ENCODE measurements at places on chromosomes 16 and 17. TPM values are rescaled to one million over a fixed set of nuclear protein-coding genes. Genes with fewer than 3 reads are reported as not detected.

DNA sequence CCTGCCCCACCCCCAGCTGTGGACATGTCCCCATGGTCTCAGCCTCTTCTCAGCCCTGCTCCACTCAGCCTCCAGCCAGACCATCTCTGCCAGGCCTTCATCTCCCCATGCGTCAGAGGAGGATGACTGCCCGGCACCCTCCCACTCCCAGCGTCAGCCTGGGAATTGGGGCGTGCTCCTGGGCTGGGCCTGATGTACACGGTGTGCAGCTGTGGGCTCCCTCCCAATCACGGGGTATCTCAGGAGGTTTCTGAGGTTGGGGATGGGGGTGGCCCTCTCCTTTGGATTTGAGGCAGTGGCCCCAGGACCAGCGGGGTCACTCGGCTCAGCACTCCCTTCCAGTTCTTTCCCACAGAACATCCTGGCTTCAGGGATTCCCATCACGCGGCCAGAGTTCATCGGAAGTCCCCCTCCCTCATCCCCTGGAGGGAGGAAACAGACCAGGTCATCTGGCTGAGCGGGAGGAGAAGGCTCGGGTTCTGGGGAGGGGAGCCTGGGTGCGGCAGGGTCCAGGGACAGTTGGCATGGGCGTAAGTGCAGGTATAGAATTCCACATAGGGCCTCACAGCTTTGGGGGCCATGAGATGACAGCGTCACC lies 36.9 kb downstream of the SOCS3 start:
- no peak for DNase-seq

TBC1D3C gene
- not detected for total RNA-seq

DNA sequence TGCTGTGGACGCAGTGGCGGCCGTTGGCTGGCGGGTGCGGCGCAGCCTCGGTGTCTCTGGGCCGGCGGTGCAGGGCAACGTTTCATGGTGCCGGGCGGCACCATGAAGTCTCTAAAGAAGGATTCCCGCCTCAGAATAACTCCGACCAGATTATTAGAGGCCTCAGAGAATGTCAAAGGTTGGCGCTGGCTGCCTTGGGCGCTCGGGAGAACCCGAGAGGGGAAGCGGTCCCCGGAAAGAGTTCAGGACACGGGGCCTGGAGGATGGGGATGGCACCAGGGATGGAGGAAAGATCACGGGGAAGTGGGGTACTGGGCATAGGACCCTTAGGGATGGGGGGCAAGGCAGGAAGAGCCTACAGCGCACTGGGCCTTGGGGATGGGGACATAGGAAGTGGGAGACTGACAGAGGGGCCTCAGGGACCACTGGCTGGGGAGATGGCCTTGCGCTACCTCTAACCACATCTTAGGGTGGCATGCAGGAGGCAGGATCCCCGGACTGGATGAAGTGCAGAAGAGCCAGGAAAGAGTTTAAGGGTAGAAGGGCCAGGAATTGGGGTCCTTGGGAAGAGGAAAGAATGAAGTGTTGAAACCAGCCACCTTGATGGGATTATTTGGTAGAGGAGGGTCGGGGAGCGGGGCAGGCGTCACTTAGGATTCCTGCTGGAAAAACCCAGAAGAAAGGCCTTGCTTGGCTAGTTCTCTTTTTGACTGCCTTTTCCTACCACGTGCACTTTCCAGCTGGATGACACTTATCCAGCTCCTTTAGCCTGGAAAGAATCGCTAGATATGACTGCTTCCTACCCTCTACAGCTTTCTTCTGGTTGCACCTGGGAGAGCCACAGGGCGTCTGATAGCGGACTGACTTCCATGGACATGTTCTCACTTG lies 578 bp downstream of the MYCBPAP start:
- peak; percentile 24 for DNase-seq

GRCh38 chr16:86198206-86199118 lies 299.5 kb downstream of the IRF8 start:
- DNase-seq, result no peak

DNA sequence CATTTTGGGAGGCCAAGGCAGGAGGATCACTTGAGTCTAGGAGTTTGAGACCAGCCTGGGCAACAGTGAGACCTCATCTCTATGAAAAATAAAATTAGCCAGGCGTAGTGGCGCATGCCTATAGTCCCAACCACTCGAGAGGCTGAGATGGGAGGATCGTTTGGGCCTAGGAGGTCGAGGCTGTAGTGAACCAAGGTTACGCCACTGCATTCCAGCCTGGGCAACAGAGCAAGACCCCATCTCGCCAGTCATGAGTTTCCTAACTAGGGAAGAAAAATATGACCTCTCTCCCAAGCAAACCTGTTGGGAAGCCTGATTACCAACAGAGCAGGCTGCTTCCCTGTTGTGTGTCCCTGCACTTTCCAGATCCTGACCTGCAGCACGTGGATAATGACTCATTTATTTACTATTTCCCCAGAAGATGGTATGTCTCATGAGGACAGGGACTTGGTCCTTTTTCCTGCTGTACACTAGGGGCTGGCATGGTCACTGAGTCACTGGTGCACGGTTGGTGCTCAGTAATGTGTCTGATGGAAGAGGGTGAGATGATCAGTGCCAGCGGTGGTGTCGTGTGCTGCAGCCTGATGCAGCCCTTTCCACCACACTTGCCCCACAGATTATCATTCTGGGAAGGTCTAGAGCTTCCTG lies 30.8 kb downstream of the NMT1 start:
- no peak for DNase-seq

DNA sequence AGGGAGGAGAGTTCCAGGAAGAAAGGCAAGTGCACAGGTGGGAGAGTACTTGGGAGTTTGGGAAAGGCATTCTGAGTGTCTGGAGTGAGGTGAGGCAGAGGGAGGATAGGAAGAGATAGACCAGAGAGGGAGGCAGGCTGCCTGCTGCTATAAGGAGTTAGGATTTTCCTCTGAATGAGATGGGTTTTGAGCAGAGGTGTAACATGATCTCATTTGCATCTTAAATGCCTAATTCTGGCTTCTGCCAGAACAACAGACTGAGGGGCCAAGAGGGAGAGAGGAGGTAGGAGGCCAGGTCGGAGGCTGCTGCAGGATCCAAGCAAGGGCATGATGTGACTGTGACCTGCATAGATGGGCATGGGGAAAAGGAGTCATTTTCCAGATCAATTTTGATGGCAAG lies 31.5 kb upstream of the IRX6 start:
- DNase-seq, result no peak

TMEM235 gene
- total RNA-seq, result not detected

NLRC5 gene
- 13.0 TPM for total RNA-seq

GRCh38 chr16:8075271-8075670 lies 515.0 kb downstream of the TMEM114 start:
- no peak for DNase-seq

DNA sequence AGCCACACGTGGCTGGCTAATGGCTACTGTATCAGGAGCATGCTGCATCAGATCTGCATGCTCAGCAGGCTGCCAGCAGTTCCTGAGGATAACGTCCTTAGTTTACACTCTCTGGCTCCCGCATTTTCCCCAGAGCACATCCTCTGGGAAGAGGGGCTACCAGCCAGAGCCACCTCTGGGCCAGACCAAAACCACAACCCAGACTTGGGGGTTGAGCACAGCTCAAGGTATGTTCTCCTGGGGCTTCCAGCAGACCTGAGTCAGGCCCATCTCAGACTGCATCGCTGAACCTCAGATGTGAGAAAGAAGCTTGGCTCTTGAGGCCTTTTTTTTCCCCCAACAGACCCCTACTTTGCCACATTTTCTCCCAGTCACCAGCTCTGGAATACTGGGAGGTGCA lies 23.7 kb upstream of the WSCD1 start:
- no peak for DNase-seq

DNA sequence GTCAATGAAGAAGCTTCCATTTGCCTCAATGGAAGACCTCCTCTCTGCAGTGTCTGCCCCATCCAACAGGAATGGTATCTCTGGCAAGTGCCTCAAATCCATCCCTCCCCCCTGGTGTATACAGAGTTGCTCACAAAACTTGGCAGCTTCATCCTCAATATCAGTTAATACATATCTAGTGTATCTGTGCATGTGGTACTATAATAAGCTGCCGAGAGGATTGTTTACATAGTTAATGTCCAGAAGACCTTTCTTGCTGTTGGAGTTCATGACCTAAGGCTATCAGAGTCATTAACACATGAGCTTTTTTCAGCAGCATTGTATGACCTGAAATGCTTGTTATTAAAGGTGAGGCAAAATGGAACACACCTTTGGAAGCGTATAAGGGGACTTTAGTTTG lies 14.0 kb upstream of the RASL10B start:
- DNase-seq, result no peak

DNA sequence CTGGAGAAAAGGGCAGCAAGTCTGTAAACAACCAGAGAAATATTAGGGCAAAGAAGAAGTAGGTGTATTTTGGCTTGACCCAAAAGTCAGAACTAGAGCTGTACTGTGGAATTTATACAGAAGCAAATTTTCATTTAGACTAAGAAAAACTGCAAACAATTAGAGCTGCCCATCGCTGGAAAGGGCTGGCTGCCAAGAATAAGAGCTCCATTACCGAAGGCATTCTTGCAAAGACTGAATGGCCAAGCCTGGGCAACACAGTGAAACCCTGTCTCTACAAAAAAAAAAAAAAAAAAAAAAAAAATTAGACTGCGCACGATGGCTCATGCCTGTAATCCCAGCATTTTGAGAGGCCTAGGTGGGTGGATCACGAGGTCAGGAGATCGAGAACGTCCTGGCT lies 53.9 kb upstream of the TMC5 start:
- DNase-seq, result no peak

DNA sequence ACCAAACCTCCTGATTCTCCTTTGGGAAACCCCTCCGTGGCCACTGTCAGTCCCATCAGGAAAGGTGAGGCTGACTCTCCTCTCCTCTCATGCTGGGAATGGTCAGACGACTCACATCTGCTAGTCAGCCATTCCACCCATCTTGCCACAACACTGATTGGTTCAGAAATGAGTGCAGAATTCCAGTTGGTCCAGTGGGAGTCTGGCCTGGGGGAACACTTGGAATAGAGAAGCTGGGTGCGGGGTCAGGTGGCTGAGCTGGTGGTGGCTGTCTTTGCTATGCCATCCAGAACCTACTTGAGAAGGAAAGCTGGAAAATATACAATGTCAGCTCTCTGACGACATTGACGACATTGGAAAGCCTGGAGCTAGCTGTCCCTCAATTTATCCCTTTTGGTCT lies 23.6 kb upstream of the PLLP start:
- no peak for DNase-seq

Measured in fibroblast of the aortic adventitia (primary cell).